ENCODE measurements at places on chromosomes 7 and 10.

DNA sequence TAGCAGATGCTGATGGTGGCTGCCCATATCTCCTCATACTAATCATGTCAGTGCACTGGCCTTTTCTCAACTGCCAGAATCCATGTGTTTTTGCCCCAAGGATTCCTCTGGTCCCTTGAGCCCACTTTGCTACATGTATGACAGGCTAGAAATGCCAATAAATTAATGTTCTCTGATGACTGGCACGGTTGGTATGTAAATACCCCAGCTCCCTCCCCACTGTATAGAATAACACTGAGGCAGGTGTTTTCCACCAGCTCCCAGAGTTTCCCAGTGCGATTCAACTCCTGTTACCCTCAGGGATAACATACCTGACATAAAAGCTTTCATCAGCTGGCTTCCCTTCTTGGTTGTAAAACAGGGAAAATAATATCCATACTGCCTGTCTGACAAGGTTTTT, 9.0 kb upstream of the PLEKHS1 start:
- no peak for DNase-seq

DNA sequence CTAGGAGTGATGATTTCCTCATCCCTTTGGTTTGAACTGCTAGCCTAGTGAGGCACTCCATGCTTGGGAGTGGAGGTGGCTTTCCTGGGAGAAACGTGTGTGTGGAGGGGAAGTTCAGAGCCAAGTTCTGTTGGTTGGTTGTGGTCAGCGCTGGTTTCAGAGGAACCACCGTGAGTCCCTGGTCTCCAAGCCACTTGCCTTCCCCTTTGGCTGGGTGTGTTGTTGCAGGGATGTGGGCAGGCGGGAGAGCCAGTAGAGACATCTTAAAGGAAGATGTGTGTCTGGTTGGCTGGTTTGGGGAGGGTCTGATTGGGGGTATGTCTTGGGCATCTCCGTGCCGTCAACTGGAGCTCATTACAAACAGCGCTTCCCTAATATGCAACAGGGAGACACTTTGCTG, 130.8 kb upstream of the TCF7L2 start:
- DNase-seq: no peak

- DNase-seq: no peak
Measured at GRCh38 chr10:978826-979421, 9.3 kb upstream of the GTPBP4 start.

DNA sequence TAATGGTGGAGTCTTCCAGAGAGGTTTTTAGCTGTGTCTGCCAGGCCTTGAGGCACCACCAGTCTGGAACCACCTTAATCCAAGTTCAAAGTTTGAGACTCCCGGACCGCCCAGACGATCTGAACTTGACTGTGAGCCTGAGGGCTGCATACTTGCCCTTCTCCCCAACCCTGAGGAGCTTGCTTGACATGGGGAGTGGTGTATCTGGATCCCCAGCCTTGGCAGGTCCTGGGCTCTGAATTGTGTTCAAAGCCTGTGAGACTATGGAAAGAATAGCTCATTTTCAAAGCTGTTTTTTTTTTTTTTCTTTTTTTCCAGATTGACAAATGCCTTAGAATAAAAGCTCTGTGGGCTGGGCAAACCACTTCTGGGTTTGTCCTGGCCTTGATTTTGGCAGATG, 22.3 kb upstream of the CAMK1D start:
- DNase-seq: no peak

GRCh38 chr7:154975984-154976383, 26.9 kb downstream of the PAXIP1 start:
- DNase-seq: no peak

GRCh38 chr7:140595468-140596092, 45.0 kb downstream of the DENND2A start:
- DNase-seq: peak; percentile 35

DNA sequence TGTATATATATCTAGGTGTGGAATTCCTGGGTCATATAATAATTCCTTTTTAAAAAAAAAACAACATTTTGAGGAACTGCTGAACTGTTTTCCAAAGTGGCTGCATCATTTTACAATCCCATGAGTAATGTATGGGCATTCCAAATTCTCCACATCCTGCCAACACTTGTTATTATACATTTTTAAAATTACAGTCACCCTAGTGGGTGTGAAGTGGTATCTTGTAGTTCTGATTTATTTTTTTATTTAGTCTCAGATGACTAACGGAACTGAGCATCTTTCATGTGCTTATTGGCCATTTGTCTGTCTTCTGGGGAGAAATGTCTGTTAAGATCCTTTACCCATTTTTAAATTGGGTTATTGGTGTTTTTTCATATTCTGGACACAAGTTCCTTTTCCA, 12.0 kb upstream of the KLHL7 start:
- no peak for DNase-seq

- no peak for DNase-seq
Measured at GRCh38 chr7:99499371-99499720, 735 bp downstream of the ZNF394 start.

GRCh38 chr10:111648046-111648445, 535.5 kb downstream of the GPAM start:
- DNase-seq: no peak

DNA sequence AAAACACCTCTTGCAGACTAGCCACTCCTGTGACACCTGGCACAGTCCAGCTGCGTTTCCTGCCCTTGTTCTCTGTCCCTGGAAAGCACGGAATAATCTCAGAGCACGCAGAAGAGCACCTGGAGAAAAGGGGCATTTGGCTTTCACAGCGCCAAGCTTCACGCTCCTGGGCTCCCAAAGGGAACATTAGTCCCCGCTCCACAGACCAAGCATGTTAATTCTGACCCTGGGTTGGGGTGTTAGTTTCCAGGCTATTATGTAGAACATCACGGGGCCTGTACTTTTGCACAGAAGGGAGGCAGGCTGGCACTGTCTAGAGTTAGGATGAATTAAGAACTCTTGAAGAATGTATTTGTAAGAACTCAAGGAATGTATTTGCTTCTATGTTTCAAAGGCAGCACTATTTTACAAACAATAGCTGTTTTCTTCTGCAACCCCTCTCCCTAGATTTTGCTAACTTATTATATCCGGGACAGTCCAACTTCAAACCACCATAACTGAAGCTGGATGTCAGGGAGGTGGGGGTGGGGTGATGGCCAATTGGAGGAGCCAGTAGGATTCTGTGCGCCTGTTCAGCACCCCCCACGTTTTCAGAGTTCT, 62.2 kb upstream of the TRIM8 start:
- DNase-seq: no peak

GRCh38 chr7:97064972-97065587, 40.4 kb upstream of the DLX5 start:
- peak; percentile 3 for DNase-seq

- peak; percentile 75 for DNase-seq
Measured at GRCh38 chr10:112953174-112954159, 3.4 kb downstream of the TCF7L2 start.

- no peak for DNase-seq
Measured at GRCh38 chr10:48451969-48452878, 145.7 kb downstream of the MAPK8 start.

DNA sequence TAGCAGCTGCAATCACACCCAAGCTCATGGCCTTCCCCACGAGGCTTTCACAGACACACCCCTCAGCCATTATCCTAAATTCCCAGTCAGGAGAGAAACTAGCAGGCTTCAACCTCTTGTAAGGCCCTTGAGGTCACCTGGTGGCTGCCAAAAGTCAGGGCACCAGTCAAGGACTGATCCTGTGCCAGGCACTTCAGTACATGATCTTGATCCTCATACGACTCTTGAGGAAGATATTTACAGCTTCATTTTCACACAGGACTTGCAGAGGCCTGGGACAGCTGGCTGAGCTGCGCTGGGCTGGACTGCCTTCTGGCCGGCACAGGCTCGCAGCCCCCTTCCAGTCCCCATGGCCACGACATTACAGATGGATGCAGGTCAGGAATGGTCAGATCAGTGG, 8.8 kb downstream of the PDAP1 start:
- DNase-seq: no peak

DNA sequence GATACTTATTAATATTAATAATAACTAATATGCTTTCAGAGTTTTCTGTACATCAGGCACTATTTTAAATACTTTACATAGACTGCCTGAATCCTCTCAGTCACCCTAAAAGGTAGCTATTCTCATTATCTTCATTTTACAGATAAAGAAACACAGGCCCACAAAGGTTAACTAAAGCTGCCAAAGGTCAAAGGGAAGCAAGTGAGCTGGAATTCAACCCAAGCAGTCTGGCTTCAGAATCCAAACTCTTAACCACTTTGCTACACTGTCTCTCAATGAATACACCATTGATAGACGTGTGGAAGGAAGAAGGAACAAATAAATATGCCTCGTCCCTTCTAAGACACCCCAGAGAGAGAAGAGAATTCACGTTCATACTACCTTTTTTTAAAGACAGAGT, 52.0 kb downstream of the GFRA1 start:
- no peak for DNase-seq

DNA sequence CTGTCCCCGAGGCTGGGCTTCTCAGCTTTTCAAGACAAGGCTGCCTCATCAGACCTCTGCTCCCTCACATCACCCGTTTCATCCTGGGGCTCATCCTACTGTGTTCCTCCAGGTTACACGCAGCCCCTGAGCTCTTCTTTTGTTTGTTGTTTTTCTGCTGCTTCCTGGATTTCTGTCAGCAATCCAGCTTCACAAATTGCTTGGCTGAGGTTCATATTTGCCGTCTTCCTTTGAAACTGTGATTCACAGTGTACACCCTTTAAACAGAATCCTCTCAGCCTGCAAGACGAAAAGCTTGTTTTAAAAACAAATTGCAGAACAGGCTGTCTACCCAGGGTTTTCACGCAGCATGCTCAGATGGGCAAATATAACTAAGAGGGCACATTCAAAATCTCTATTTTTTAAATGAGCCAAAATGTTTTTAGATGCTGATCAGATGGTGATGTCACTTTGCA, 39.1 kb upstream of the PARD3 start:
- peak; percentile 22 for DNase-seq

DNA sequence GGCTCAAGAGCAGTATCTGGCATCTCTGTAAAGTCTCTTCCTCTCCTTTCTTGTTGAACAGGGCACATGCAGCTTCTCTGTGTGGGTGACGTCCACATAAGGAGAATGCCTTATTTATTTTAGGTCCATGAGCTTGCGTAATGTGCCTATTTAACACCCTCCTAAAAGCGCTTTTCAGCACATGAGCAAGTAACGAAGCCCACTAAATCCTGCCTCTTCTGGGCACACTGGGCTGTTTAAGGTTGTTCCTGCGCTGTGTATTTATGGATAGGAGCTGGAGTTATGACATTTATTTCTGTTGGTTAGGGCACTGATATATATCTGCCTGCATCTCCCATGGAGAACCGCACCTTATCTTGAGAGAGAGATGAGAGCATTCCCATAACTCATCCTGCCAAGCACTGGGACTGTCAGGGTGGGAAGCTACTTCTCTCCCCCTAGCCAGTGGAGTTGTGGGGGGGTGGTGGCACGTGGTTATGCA, 76.1 kb downstream of the LRRC4 start:
- DNase-seq: no peak

DNA sequence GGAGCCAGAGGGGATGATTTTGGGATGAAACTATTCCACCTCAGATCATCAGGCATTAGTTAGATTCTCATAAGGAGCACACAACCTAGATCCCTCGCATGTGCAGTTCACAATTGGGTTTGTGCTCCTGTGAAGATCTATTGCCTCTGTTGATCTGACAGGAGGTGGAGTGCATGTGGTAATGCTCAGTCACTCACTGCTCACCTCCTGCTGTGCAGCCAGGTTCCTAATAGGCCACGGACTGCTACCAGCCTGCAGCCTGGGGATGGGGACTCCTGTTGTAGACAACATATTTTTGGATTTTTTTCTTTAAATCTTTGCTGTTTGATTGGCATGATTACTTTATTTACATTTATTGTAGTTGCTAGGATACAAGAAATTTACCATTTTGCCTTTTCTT, 765.0 kb downstream of the INHBA start:
- DNase-seq: no peak

DNA sequence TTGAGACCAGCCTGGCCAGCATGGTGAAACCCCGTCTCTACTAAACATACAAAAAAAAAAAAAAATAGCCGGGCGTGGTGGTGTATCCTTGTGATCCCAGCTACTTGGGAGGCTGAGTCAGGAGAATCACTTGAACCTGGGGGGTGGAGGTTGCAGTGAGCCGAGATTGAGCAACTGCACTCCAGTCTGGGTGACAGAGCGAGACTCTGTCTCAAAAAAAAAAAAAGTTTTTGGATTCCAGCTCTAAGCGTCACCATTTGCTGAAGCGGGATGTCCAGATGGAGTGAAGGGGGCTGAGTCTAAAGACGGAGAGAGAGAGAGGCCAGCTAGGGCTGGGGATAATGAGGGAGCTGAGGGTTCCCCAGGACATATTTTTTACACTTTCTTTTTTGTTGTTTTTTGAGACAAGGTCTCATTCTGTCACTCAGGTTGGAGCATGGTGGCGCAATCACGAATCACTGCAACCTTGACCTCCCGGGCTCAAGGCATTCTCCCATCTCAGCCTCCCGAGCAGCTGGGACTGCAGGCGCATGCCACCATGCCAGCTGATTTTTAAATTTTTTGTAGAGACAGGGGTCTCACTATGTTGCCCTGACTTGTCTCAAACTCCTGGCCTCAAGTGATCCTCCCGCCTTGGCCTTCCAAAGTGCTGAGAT, 9.4 kb upstream of the HK1 start:
- DNase-seq: no peak

DNA sequence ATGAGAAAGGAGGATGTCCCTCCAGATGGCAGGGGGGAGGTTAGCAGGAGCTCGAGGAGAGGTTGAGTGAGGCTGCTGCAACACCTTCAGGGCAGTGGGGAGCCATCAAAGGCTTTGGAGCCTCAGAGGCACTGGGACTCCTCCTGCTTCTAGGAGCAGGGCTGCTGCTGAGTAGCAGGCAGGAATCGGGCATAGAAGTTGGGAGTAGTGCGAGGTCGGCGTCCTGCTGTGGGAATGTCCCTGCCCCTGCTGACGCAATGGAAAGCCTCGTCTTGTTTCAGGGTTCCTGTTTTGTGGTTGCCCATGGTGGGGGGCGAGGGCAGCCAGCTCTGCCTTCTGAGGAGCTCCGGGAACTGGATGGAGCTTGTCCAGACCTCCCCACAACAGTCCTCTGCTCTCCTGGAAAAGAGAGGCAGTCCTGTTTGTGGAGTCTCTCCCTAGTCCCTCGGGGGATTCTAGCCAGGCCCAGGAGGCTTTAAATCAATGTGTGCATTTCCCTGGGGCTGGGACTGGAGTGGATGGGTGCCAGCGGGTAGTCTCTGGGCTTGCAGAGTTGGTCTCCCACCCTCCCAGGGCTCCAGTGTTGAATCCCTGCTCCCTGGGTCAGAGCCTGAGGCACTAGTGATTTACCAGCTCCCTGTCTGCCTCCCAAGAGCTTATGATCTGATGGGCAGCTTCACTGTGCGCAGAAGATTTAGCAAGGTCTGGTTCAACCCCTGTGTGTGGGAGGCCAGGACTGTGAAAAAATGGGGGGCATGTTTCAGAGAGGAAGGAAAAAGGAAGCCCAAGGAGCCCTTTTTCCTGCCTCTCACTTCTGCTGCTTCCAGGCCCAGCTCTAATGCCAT, 98.7 kb upstream of the PPIF start:
- DNase-seq: no peak

DNA sequence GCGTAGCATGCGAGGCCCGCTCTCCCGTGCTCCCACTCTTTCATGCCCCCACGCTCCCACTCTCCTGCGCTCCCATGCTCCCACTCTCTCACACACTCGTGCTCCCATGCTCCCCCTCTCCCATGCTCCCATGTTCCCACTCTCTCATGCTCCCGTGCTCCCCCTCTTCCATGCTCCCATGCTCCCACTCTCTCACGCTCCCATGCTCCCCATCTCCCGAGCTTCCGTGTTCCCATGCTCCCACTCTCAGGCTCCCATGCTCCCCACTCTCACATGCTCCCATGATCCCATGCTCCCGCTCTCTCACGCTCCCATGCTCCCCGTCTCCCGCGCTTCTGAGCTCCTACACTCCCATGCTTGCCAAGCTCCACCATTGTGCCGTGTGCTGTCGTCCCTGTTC, 84.4 kb upstream of the ANLN start:
- no peak for DNase-seq

All from right kidney (tissue), 9 donors.